ENCODE measurements at places on chromosomes 16 and 17. TPM values are rescaled to one million over a fixed set of nuclear protein-coding genes. Genes with fewer than 3 reads are reported as not detected.

The TOP2A gene
- 7.3 TPM for total RNA-seq

The PRR35 gene
- total RNA-seq: 0.09 TPM

The PITPNM3 gene
- total RNA-seq: 1.3 TPM

The SLC47A2 gene
- not detected for total RNA-seq

The CLEC10A gene
- total RNA-seq: not detected

The NDRG4 gene
- 22.2 TPM for total RNA-seq

The MSRB1 gene
- total RNA-seq: 25.8 TPM

The LAT gene
- 3.3 TPM for total RNA-seq

The ZG16B gene
- total RNA-seq: not detected

The AOC2 gene
- total RNA-seq: 5.0 TPM

The MNT gene
- total RNA-seq: 29.1 TPM

The C16orf95 gene
- total RNA-seq: 3.3 TPM

The HYDIN gene
- 1.1 TPM for total RNA-seq

- DNase-seq: no peak
These were observed 10.3 kb downstream of the KIFC3 start for GRCh38 chr16:57791893-57792461.

DNA sequence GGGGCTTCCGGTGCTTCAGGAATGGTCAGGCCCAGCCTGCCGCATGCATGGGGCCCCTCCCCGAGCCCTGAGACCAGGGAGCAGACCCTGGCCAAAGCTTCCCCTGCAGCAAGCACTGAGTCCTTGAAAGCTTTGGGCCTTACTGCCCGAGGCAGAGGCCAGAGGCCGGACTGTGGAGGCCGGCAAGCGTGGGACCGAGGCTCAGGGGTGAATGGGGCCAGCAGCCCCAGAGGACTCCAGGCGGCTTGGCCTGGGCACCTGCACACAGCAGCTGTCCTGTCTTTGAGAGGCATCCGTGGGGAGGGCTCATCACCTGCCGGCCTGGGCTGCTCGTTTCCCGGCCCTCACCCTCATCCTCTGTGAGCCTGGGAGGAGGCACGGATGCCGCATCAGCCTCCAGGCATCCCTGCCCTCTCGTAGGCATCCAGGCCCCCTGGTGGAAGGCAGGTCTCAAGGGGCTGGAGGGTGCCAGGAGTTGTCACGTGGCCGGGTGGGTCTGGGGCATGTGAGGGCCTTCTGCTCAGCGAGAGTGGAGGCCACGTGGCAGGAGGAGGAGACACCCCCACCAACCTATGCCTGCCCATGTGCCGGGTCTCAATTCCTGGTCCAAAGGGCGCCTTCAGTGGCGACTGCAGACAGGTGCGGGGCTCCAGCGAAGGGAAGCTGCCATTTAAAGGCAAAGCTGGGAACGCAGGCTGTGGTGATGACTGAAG lies 31.4 kb downstream of the CACNA1H start:
- no peak for DNase-seq

GRCh38 chr16:87801679-87802259 lies 36.0 kb upstream of the KLHDC4 start:
- DNase-seq: no peak

DNA sequence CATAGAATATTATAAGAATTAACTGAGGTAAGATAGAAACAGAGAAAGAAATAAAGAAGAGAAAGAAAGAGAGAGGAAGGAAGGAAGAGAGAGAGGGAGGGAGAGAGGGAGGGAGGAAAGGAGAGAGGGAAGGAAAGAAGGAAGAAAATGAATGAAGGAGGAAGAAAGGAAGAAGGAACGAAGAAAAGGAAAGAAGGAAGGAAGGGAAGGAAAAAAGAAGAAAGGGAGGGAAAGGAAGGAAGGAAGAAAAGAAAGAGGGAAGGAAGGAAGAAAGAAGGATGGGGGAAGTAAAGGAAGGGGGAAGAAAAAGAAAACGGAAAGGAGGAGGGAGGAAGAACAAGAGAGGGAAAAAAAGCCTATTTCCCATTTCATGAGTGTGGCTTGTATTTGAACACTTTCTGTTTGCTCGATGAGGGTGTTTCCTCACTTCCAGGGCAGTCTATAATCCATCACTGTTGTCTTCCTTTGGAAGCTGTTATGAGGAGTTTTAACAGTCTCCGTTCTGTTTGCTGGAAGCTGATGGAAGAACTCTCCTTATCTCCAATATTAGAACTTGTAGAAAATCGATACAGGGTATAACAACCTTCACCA lies 402.4 kb downstream of the TMEM114 start:
- no peak for DNase-seq

DNA sequence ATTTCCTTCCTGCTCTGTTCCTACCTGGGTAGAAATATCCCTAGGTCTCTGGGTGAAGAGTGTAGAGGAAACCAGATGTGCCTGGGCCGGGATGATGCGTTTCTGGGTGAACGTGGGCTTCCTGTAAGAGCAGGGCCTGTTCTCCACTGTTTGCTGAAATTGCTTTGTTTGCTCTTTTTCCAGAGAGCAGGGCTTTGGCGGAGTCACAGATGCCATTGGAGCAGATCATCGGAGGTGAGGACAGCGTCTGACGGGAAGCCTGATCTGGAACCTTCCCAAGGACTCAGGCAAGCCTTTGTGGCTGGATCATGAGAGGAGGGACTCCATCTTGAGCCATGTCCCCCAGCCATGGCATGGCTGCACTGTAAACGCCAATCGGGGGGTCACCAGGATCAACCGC lies 15.4 kb downstream of the DHODH start:
- DNase-seq: no peak

DNA sequence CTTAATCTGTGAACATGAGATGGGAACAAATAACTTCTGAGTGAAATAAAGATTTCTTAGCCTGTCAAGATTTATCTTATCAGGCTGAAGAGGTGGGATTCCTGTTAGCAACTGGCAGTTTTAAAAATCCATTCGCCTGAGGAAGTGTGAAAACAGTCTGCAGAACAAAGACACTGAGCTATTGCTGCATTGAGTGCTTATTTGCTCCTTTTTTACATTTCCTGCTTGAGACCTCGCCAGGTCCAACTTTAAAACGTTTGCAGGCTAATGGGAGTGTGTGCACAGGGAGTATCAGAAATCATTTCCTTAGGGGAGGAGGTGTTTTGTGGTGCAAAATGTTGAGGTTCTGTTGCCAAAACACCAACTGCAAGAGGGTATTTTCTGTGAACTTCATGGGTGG lies 957.8 kb upstream of the RBFOX1 start:
- no peak for DNase-seq

GRCh38 chr17:18111330-18111971 lies 2.9 kb downstream of the MYO15A start:
- DNase-seq: no peak

- no peak for DNase-seq
These were observed 13.7 kb downstream of the SYCE1L start for GRCh38 chr16:77212741-77213541.

GRCh38 chr17:75159196-75160031 lies 5.1 kb upstream of the JPT1 start:
- DNase-seq: peak; percentile 65

Measured in astrocyte (in vitro differentiated cells and primary cell).